CD4-positive, alpha-beta T cell treated with Interleukin-4 for 4 hours (primary cell): ENCODE measurements at places on chromosomes 4 and X.

DNA sequence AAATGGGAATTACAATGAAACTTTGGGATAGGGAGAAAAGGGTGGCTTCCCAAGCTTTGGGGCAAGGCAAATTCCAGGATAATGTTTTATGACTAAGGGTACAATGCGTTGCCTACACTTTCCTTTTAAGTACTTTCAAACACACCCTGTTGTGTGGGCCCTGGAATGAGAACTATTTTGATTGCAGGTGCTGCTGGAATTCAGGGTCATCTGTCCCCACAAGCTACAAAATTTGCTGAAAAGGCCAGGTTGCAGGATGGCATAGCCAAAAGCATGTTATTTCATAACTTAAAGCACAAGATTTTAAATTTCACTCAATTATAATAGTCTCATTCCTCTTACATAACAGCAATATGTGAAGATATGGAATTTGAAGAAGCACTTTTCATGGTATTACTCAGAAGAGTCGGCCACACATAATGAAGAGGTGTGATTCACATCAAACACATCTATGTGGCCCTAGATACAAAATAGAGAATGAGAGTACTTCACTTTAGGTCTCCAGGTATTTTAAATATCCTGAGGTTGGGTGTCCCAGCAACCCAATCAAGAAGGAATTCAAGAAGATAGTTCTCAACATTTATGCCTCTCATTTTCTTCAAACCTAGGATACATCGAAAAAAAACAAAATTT lies 89.3 kb downstream of the APBB2 start:
- DNase-seq, result no peak

GRCh38 chrX:24154490-24155034 lies 5.0 kb downstream of the ZFX start:
- no peak for DNase-seq

DNA sequence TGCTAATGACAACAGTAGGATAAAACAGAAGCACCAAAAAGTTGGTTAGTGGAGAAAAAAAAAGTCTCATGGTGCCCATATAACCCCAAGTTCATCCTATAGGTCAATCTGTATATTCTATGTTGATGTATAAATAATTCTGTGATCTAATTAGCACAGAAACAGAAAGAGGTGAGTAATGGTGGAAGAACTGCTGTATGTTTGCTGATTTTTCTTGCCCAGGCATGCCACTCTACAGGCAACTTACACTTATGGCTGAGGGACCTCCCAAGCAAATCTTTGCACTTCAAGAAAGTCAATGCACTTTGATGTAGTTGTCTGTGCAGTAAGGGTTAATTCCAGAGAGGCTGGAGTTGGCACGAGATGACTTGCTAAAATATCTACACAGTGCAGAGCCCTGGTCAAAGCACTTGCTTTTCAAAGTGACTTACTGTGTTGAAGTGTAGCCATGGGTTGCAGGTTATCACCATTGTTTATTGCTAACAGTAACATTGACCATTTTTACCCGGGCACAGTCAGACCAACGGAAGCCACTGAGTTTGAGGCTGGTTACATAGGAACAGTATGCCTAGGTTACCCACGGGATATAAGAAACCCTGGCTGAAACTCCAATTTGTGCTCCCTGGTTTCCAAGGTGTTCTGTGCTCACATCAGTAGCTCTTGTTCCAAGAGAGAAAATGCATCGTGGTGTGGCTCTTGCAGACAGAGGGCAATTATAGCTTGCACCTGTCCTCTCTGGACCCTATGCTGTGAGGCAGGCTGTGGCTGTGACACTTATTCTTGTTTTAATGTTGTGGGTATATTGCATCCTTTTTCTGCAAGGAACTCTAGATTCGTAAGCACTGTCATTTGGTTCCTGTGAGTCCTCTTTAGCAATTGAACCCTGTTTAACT lies 141.3 kb upstream of the FTHL17 start:
- DNase-seq, result no peak

GRCh38 chr4:101774807-101775206 lies 15.7 kb upstream of the BANK1 start:
- DNase-seq, result no peak

GRCh38 chr4:149997881-149998421 lies 80.3 kb upstream of the DCLK2 start:
- DNase-seq, result no peak

- no peak for DNase-seq
These were observed 682.3 kb upstream of the GRID2 start for GRCh38 chr4:91621446-91621845.

DNA sequence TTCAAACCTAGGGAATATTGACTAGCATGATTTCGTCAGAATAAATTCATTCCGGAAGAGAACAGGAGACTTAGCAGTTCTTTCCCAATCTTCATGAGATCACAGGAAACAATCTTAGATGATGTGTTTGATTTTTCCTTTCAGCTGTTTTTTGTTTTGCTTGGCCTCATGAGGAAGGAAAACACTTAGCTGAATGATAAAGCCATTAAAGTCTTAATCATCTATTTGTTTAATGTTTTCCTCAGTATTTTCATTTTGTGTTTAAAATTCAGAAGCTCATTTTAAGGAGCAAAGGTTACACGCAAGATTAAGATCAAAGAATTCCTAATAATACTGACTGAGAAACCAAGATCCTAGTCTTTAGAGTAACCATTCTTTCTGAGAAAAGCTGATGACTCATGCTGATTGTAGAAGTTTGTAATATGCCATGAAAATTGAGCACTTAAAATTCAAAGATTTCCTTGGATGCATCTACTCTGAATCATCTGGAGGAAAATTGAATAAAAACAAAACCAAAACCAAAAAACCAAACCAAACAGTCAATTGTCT lies 15.4 kb upstream of the TBC1D19 start:
- DNase-seq, result no peak

- no peak for DNase-seq
These were observed 80.2 kb downstream of the DIAPH2 start for GRCh38 chrX:96764864-96765263.

- DNase-seq, result no peak
These were observed 280.8 kb upstream of the NOCT start for GRCh38 chr4:138734746-138735145.

- no peak for DNase-seq
These were observed 81.4 kb downstream of the TMEM131L start for GRCh38 chr4:153547520-153547919.

GRCh38 chr4:184784628-184785257 lies 41.0 kb downstream of the ACSL1 start:
- DNase-seq, result no peak

DNA sequence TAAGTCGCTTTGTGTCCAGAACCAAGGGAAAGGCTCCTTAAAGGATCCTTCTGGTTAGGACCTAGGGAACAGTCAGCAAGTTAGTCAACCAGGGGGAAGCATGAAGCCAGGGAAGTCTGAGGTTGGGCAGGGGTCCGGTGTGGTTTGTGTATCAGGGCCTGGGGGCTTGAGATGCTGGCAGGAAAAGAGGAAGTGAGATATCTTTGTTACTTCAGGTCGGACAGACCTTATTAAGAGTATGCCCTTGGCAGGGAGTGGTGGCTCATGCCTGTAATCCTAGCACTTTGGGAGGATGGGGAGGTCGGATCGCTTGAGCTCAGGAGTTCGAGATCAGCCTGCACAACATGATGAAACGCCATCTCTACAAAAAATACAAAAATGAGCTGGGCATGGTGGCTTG lies 52.3 kb upstream of the TRPC5OS start:
- no peak for DNase-seq

DNA sequence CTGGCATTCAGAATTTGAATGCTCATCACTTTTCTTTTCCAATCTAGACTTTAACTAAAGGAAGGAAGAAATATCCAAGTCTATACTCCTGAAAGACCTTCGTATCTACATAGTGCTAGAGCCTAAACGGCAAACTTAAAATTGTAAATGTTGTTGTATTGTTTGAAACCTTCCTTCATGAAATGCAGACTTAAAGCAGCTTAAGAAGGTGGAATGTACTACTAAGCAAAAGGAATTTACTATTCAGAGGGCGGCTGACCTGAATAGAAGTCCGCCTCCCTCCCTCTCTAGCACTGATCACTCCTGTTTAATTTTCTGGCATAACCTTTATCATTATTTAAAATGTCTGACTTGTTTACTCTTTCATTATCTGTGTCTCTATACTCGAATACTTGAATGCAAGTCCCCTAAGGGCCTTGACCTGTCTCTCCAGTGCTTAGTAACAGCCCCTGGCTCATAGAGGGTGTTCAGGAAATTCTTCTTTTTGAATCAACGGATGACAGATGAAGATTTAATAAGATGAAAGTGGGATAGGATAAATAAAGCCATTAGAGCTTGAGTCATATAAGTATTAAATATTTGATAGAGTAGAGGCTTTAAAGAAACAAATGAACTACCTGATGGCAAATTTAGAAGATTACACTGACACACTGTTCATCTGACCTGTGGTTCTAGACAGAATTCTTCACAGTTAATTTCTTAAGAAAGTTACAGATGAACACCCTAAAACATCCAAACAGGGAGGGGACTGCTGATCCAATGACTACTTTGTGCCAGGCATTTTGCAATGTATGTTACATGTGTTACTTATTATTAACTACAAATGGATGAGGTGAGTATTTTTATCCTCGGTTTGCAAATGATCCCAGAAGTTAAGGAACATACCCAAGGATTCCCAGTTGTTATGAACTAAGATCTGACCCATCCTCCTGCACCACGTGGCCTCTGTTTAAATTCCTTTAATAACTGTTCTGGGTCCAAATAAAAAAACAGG lies 20.2 kb upstream of the RBPJ start:
- DNase-seq, result no peak

DNA sequence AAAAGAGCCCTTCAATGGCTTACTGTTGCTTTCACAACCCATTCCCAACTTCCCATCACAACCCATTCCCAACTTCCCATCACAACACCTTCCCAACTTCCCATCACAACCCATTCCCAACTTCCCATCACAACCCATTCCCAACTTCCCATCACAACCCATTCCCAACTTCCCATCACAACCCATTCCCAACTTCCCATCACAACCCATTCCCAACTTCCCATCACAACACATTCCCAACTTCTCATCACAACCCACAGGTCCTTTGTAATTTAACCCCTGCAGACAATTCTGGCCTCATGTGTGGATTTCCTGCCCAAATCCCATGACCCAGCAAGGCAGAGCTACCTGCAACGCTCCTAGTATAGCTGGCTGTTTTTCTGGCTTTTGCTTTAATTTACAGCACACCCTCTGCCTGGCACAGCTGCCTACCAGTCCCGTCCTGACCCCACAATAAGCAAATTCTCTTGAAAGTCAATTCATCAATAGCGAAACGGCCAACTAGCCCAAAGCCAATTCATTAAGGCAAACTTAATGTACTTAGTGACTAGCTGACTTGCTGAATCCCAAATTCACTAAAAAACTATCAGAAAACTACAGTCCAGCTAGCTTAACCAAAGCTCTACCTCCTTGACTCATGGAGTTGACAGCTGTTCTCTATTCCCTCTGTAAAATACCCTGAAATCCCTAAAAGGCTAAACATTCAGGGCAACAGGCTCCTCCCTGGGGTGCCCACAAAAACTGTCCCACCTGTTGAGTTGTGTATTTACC lies 75.6 kb downstream of the AFAP1 start:
- DNase-seq, result peak; percentile 14

GRCh38 chrX:23908219-23909004 lies 606 bp downstream of the CXorf58 start:
- no peak for DNase-seq

- no peak for DNase-seq
These were observed 154.0 kb upstream of the AADAT start for GRCh38 chr4:170243662-170244288.
